NCI-H2029 (cell line): ENCODE measurements at places on chromosomes 1 and 21.

GRCh38 chr1:110409316-110409715 lies 1.8 kb upstream of the LAMTOR5 start:
- no peak for DNase-seq

DNA sequence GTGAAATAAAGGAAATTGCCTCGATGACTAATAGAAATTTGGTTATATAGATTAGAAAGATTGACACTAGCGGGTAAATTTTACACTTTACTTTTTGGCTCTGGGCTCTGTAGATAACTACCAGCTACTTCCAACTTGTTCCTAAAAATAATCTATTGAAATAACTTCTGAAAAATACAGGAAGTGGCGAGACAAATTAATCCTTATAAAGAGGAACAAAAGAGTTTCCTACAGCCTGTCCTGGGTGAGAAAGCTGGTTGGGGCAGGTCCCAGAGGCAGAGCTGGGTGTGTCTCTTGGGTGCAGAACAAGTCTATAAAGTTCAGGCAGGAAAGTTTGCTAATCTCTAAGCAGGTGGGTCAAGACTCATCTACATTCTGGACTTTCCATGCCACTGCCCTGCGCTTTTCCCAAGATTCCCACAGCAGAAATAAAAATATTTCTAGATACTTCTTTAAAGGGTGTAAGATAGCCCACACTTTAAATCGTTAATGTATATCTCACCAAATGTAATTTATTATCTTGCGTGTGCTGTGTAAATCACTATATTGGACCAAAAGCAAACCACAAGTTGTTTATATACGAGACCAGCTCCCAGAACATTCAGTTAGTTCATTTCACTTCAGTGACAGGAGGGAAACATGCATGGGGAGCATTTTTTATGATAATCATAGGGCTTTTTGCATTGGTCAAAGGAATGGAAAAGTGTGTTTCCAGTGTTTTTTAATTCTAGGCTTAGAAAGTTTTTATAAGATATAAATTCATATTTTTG lies 70.1 kb upstream of the NRIP1 start:
- DNase-seq = no peak

DNA sequence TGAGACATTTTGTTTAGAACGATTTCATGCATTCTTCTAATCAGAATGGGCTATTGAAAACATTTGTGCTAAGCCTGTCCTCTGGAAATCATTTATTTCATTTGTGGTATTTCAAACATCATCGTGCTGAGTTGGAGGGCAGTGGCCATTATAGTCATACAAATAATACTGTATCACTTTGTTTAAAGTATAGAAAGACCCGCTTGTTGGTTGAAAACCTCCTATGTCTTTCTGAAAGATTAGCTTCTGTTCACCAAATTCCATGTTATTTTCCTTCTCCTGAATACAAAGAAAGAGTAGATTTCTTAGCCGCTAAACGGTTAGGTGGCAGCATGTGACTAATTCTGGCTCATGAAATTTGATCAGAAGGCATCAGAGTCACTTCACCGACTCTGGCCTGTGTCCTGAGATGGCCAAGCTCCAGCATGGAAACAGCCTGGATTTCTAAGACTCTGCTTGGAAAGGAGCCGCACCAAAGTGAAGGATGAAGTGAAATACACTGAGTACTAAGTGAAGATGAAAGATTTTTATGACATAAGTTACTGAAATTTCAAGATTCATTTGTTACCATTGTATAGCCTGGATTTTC lies 355.1 kb downstream of the USP25 start:
- no peak for DNase-seq

DNA sequence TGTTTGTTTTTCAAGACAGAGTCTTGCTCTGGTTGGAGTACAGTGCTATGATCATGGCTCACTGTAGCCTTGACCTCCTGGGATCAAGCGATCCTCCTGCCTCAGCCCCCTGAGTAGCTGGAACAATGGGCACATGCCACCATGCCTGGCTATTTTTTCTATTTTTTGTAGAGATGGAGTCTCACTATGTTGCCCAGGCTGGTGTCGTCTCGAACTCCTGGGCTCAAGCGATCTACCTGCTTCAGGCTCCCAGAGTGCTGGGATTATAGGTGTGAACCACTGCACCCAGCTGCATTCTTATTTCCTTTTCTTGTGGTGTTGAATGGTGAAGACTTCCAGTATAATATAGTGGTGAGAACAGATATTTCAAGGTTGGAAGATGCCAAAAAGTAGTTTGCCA lies 28.0 kb downstream of the B3GALT5 start:
- DNase-seq = no peak

GRCh38 chr1:221241592-221241991 lies 362.3 kb downstream of the HLX start:
- no peak for DNase-seq

DNA sequence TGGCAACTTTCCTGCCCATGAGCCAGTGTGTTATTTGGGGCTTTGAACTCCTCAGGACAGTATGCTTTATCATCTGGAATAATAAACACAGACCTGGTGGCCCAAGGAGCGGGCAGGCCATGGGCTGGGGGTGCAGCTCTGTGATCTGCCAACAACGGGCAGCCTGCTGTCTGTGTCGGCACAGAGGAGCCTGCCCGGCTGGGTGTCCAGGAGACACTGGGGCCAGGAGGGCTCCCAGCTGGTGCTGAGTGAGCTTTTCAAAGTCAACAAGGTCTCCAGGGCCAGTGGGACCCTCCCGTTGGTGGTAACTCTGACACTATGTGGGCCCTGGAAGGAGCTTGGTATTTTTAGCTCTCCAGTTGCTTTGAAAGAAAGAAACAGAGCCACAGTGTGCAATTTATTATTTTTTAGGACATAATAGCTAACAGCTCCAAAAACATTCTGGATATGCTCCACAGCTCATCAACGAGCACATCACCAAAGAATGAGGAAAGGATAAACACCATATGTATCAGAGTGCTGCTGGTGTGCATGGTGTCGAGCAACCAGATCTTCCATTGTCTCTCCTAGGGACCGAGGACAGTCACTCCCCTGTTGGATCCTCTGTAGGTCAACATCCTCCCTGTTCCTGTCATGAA lies 488.7 kb upstream of the USP24 start:
- no peak for DNase-seq

- no peak for DNase-seq
These were observed 69.7 kb upstream of the SPAG17 start for GRCh38 chr1:118254491-118255425.

DNA sequence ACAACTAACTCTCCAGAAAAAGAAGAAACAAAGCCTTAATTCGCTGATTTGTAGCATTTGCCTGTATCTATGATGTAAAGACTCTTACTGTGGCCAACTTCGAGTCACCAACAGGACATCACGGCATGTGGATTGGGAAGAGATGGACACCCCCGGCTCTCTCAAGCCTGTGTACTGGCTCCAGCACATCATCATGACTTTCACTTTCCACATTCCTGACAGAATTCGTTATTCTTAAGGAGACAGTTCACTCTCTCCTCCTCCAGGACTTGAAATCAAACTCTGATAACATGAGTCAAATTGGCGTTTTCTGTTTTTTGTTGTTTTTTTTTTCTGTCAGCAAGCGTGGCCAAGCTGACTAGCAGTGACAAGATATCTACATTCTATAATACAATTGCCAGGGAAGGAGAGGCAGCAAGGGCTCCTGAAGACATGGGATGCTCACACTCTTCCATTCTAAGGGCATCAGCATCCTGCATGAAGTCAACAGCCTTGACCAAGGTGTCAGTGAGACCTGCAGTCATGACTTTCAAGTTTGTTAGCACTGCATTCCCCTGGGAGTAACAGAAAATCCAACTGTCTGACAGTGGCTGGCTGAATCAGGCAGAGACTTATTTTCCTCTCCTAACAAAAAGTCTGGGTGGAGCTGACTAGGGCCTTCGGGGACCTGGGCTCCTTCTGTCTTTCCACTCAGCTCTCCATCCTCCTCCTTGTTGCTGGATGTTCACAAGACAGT lies 13.3 kb upstream of the TRAF3IP3 start:
- no peak for DNase-seq

DNA sequence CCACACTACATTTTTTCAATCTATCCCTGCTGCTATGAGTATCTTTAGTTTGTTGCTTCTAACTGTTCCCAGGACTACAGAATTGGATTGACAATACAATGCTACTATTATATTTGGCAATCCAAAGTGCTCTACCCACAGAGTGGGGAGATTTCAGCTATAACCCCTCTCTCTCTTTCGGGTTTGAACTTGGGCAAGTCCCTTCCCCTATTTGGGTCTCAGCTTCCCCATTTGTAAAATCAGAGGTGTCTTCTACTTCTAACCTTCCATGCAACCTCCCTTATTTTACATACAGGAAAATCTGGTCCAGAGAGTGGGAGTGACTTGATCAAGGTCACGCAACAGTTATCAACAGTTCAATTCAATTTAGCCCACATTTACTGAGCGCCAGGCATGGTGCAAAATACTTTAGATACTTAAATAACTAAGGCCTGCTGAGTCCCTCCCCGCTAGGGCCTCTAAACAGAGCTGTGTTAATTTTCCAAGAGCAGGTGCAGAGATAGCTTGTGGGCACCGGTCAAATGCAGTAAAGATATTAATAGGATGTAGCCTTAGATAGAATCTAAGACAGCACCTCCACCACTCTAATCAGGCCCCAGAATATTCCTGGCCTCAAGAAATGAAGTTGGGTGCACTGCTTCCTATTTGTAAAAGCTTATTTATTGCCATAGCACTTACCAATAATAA lies 9.4 kb upstream of the GPX7 start:
- no peak for DNase-seq

GRCh38 chr1:26025060-26025459 lies 3.5 kb downstream of the EXTL1 start:
- no peak for DNase-seq

- no peak for DNase-seq
These were observed 38.6 kb downstream of the ALG6 start for GRCh38 chr1:63405987-63406386.

- no peak for DNase-seq
These were observed 333.8 kb downstream of the HHAT start for GRCh38 chr1:210662291-210663050.

- DNase-seq = no peak
These were observed 89.6 kb downstream of the CCDC185 start for GRCh38 chr1:223482766-223483165.

- no peak for DNase-seq
These were observed 2.3 kb downstream of the DMRTB1 start for GRCh38 chr1:53461323-53462044.

- no peak for DNase-seq
These were observed 645.2 kb downstream of the LMO4 start for GRCh38 chr1:87973896-87974295.

DNA sequence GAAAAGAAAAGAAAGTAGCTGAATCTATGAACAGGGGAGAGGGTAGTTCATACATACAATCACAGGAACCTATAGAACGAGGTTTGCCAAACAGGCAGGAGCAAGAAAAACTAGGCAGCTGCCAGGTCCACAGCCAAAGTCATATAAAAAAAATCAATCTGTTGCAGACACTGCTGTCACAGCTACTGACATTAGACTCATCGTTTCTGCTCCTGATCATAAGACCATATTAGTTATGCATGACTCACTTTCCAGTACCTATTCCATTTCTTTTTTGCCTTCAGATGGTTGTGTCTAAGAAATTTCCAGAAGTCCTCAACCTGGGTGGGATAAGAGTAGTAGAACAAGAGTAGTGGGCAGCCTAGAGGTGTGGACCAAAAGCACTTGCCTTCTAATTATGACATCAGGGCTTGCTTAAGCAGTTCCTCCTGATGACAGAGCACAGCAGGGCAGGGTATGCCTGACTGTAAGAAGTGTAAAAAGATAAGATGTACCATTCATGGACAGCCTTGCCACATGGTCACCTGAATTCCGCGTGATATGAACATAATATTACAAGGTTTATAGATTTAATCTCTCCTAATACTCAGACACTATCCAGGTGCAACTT lies 323.2 kb upstream of the SGIP1 start:
- DNase-seq = no peak

DNA sequence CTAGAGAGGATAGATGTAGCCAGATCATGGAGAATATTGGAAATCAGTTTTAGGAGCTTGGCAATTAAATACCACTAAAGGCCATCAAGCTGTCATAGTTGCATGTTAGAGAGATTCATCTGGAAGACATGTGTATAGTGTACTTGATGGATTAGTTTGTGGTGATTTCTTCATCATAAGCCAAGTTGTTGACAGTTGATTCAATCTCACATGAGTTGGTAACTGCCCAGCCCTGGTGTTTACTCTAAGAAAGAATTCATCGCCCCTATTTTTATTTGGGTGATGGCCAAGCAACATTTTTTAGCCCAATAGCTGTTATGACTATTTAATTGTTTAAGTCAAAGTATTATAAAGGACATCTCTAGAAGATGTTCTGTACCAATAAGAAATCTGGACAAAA lies 737.6 kb downstream of the PLA2G4A start:
- DNase-seq = no peak

DNA sequence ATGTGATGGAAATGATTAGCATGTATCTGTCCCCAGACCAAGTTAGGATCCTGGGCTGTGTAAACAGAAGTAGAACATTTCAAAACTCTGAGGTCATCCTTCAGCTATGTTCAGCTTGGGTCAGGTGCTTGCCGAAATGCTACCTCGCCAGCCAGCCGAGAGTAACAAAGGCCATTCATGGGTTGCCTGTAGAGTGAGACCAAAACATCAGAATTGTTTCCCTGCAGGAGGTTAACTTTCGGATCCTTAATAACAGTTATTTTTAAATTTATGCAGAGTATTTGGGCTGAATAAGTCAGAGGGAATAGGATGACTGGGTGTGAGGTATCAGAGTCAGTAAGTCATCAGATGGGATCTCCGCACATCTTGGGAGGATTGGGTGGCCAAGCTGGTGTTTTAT lies 35.6 kb downstream of the SMYD2 start:
- no peak for DNase-seq

- DNase-seq = no peak
These were observed 1.2 kb upstream of the VWA1 start for GRCh38 chr1:1434131-1434823.

GRCh38 chr1:167541003-167541402 lies 12.6 kb downstream of the CREG1 start:
- DNase-seq = no peak

DNA sequence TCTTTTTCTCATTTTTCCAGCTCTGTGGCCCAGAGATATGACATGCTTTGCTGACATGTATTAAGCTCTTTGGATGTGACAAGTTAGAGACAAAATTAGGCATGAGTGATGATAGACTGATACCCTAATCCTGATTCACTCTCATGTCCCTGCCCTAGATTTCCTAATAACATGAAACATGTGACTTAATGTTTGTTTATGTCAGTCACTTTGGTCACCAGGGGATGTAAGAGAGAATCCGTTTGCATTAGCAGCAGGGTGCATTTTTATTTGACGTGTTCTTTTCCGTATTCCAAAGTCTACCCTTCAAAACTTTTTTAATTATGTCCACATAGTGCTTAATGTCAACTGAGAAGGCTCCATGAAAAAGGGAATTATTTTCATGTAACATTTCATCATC lies 192.4 kb downstream of the HMCN1 start:
- DNase-seq = no peak

DNA sequence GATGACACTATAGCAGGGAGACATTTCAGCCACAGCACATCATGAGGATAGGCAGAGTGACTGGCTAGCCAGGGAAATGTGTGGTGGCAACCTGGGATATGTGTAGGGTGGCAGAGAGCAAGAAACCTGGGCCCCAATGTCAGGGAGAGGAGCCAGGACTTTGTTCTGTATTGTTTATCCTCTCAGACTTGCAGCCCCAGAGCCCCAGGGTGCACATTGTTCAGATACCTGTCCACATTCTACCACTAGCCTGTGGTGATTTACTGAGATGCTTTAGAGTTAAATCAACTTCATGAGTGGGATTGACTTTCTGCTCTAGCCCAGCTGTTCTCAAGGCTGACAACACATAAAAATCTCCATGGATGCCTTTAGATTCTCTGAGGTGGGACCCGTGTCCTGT lies 61.5 kb downstream of the MAB21L3 start:
- no peak for DNase-seq

- DNase-seq = no peak
These were observed 2.4 kb upstream of the NAV1 start for GRCh38 chr1:201536558-201536957.
